ENCODE measurements at places on chromosomes 5 and 9.

- no peak for DNase-seq
Observed at GRCh38 chr9:78115073-78115472, 83.5 kb upstream of the GNAQ start.

- DNase-seq = no peak
Observed at GRCh38 chr5:56402266-56403220, 169.4 kb upstream of the ANKRD55 start.

DNA sequence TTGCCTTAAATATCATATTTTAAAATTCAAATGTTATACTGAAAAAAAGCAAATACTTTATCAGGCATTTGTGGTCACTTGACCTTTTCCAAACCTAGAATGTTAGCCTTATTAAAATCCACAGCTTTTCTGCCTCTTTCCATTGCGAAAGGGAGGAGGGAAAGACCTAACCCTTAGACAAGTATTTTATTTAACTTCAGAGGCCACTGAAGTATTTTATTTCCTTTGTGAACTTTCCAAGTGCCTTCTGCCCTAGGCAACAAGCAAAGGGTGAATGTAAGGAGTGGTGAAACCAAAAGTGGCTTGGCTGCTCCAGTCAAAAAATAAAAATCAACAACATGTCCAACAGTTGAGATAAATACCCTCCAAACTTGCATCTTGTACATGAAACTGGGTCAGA, 376.1 kb downstream of the EFNA5 start:
- no peak for DNase-seq

GRCh38 chr5:140043508-140043872, 391 bp upstream of the NRG2 start:
- DNase-seq = no peak

GRCh38 chr5:174108745-174109144, 63.2 kb downstream of the NSG2 start:
- no peak for DNase-seq

- no peak for DNase-seq
Observed at GRCh38 chr9:93210324-93210973, 26.5 kb downstream of the WNK2 start.

- no peak for DNase-seq
Observed at GRCh38 chr5:58407042-58407719, 52.7 kb downstream of the PLK2 start.

DNA sequence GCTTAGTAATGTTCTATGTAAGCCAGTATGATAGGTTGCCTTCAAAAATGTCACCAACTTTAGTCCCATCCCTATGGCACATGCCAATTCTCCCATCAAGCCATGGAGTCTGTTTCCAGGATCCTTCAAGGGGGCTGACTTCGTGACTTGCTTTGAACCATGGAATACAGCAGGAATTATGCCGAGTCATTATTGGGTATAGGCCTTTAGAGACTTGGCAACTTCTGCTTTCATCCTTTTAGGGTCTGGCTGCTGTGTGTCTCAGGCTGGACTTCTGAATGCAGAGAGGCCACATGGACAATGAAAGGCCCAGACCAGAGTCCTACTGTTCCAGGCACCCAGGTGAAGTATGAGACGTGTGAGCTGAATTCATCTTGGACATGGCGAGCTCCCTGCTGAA, 109.8 kb downstream of the DENND1A start:
- DNase-seq = no peak

DNA sequence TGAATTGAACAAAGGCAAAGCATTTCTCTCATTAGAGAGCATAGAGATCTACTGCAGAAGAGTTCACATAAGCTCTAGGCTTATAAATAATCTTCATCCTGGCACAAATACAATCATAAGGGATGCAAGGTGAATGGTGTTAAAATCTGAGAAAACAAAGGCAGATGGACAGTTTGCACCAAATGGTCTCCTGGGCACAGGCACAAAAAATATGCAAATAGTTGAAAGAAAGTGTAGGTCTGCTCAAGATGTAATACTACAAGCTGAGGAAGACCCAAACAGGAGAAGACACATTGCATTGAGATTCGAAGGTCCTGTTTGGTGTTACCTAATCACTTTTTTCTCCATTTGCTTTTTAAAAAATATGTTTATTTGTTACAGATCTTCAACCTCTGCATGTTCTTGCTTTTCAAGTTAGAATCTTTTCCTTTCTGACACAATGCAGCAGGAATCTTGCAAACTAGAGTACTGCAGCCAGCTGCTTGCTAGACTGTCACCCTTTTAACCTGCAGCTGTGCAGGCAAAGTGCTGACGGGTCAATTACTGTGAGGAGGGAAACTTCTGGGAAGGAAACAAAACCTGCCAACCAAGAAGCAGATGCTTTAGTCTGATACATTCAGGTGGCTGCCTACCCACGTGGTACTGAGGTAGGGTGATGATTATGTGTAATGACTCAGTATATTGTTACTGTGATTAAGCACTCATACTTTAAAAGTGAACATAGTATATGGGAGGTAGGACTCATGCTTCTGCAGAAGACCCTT, 1048.6 kb upstream of the SEMA6A start:
- DNase-seq = no peak

DNA sequence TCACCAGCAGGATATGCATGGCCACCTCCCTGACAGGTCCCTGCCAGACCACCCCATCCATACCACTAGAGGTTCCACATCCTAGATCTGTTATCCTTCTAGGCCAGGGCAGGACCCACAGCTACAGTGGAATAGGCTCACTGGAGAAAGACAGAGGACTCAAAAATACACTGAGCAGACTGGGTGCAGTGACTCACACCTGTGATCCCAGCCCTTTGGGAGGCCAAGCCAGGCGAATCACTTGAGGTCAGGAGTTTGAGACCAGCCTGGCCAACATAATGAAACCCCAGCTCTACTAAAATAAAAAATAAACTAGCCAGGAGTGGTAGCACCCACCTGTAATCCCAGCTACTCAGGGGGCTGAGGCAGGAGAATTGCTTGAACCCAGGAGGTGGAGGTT, 56.5 kb upstream of the TESK1 start:
- no peak for DNase-seq

GRCh38 chr5:17243287-17244063, 26.0 kb downstream of the BASP1 start:
- no peak for DNase-seq

Data from stimulated activated CD4-positive, alpha-beta T cell treated with anti-CD3 and anti-CD28 coated beads, TNF-alpha, amount 100 ng/mL, for 4 hours (primary cell).